Sigmoid colon (tissue), 7 donors: ENCODE measurements at places on chromosomes 2 and 18. TPM values are rescaled to one million over a fixed set of nuclear protein-coding genes. Genes with fewer than 3 reads are reported as not detected.

DNA sequence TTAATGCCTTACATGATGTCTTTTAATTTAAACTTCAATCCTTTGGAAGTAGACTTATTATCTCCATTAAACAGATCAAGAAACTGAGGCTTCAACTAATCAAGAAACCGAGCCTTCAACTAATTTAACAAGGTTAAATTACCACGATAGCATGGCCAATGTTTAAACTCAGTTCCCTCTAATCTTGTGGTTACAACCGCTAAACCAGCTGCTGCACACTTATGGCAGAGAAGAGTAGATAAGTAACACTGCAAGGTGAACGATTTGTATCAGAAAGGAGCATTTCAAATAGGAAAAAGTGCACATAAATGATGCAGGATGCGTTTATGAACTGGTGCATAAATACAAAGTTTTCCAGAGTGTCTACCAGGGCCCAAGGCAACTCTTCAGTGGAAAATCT is 144.6 kb upstream of the CAVIN2 start:
- DNase-seq, result no peak

DNA sequence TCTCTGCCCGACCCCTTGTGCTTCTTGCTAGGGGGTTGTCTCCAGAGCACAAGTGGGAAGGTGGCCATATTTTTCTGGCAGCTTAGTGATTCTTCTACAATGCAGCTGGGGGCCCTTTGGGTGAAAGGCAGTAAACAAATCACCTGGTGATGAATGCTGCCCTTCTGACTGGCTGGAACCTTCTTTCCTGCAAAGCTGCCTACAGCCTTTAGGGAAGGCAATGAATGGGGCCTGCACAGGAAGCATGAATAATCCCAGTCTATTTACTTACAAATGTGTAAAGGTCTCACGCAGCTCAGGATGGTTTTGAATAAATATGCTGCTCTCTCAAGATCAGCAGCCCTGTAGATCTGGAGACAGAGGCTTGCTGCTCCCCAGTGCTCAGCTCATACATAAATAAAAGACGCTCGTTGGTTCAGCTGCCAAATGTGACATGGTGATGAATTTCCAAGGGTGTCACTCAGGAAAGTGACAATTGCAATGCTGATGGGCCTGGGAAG is 289.2 kb downstream of the TDRD15 start:
- no peak for DNase-seq

GRCh38 chr18:155688-156087 is 2.7 kb upstream of the USP14 start:
- DNase-seq, result no peak

DNA sequence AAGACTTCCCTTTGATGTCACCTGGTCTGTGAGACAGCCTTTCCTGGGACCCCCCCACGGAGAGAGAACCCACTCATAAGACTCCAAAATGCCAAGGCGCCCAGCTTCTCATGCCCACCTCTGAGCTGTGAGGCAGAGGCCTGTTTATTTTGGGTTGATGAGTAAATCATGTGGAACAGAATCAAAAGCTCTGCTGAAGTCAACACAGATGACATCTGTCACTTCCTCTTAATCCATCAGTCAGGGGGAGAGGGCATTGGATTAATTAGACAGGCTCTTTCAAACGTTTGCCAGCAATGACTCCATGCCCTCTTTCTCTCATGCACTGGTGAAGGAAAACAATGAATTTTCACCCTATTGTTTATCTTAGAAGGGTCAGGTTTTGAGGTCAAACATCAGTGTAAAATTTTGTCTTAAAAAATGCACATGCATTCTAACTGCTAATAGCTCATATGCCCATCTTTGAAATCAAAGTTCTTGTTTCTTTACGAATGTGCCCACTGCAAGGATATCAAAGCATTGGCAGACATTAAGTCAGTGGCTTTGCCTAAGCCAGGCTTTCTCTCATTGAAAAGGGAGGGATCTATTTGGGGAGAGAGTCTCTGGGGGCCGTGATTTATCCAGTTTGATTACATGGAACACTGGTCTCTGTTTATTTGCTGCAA is 184.1 kb downstream of the ACKR3 start:
- DNase-seq, result no peak

DNA sequence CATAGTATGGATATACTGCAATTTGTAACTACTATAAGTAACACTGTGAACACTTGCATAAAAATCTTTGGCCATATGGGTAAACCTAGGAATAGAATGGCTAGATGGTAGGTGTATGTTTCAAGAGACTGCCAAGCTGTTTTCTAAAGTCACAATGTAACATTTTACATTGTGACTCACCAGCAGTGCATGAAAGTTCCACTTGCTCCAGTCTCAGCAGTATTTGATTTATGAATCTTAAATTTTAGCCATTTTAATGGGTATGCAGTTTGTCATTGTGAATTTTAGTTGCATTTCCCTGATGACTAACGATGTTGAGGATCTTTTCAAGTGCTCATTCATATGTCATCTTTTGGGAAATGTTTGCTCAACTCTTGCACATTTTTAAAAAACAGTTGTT is 86.1 kb downstream of the FARSB start:
- DNase-seq, result no peak

DNA sequence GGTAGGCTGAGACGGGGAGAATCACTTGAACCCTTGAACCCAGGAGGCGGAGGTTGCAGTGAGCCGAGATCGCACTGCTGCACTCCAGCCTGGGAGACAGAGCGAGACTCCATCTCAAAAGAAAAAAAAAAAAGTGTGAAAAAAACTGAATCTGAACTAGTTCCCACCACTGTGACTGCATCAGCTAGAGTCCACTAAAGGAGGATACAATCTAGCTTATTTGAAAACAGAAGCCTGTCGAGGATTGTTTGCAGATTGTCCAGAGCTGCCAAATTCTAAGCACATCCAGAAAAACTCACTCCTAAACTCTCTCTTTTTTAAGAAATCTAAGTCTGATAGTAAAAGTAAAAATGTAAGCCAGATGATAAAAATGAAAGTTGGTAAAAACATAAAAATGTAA is 10.6 kb downstream of the GFPT1 start:
- no peak for DNase-seq

MBOAT2 gene
- 17.5 TPM for total RNA-seq
